Nucleus accumbens (tissue), 56 donors: ENCODE measurements at places on chromosomes 1 and 21.

DNA sequence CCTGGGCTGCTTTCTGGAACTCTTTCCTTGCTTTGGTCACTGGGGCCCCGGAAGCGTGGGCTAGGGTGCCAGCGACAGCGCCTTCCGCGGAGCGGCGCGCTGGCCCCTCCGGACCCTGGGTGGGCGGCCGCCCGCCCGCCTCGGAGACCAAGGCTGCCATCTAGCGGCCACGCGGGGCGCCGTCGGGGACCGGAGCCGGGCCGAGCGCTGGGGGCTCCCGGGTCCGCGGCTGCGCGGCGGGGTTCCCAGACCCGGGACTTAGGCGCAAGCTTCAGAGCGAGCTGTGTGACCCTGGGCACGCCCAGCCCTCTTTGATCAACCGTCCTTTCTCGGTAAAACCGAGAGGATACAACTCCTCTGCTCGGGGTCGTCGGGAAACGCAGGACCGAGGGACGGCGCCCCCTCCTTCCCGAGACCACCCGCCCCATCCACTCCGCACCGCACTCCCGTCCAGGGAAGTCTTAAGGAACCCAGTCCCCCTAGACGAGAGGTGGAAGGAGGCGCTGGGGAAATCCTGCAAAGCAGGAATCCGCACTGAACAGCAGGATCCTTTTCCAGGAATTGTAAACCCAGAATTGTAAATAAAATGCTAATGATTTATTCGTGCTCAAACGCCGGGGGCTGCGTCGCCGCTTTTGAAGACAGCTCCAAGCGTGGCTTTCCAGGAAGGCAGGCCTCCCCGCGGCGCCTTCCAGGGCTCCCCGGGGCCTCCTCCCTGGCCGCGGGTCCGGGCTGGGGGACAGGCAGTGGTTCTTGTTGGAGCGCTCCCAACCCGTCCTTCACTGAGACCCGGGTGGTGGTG, 41.2 kb downstream of the RRAGC start:
- DNase-seq = no peak

GRCh38 chr1:198122693-198123092, 34.1 kb upstream of the NEK7 start:
- no peak for DNase-seq

GRCh38 chr1:13556224-13556764, 27.3 kb upstream of the PDPN start:
- DNase-seq = no peak

DNA sequence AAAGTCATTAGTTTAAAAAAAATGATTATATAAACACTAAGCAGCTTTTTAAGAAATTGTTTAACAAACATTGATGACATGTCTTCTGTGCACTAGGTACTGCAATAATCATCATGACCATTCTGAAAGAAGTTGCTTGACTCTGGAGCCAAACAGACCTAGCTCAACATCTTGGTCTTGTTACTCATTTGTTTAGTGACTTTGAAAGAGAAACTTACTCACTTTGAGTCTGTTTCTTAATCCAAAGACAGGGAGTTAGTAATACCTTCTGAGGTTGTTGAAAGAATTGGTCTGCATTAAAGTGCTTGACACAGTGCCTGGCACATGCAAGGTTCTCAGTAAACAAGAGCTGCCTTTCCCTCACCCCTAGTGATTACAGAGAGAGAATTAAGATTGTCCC, 84.4 kb downstream of the SGIP1 start:
- no peak for DNase-seq

- DNase-seq = no peak
Observed at GRCh38 chr1:43764581-43764980, 57.2 kb downstream of the ST3GAL3 start.

DNA sequence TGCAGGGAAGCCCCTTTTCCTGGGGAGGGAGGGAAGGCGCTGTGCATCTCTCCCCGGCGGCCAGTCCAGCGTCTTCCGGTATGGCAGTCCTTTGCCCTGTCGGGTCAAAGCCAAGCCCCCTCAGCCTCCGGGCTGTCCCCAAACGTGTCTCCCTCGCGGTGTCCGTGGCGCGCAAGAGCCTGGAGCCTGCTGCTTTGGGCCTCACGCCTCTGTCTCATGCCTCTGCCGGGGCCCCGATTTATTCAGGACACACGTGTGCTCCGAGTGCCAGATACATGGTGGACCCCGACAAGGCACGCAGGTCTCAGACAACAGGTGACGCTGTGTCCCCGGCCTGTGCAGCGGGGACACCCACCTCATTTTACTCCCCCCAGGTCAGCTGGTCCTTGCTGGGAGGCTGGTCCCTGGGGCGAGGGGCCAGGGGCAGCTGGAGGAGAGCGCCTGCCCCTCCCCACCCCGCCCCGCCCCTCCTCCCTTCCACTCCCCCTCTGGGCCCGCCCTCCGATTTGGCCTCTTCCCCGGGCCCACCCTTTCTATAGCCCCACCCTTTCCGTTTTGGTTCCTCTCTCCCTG, 176.7 kb downstream of the CAMTA1 start:
- DNase-seq = no peak

GRCh38 chr21:15797577-15798363, 68.0 kb downstream of the USP25 start:
- no peak for DNase-seq
